Activated CD8-positive, alpha-beta memory T cell treated with anti-CD3 and anti-CD28 coated beads for 48 hours (primary cell): ENCODE measurements at places on chromosomes 4 and X.

DNA sequence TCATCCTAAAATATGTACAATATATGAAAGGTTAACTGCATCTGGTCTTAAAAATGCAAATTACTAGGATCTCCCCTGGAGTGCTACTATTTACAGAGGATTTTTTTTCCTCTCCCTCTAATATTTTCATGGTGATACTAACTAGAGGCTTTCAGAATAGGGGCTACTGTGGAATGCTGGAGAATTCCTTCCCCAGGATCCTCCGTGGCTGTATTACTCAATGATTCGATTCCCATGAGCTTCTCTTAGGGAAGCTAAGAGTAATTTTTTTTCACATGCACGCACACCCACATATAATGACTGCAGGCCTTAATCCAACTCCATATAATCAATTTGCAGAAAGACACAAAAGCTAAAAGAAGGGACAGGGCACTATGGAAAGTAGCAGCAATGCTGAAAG, 184.7 kb downstream of the ARHGAP6 start:
- no peak for DNase-seq

- no peak for DNase-seq
These were observed 31.2 kb downstream of the CCNI start for GRCh38 chr4:77044461-77045150.

DNA sequence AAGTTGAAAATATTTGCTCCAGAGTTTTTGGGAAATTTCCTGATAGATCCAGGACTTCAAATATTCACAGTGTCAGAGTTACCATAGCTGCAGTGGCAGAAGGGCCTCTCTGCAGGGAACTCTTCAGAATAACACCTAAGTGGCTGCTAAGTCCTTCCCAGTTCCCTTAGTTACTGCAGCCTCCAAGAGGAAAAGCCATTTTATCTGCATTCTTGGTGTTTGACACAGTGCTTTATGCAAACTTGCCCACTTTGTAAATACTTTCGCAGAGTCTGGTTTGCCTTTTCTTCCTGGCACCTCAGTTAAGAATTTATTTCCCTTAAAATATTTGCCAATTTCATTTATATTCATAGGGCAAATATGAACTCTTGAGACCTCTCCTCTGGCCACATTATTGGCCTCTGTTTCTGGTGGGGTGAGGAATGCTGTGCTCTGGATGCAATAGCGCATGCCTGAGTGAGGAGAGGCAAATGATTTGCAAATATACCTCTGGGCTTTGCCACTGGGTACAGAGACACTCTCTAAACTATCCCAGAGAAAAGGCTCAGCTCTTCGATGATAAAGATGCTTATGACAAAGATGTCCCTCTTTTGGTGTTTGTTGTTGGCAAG, 566.3 kb upstream of the NR3C2 start:
- DNase-seq, result no peak

DNA sequence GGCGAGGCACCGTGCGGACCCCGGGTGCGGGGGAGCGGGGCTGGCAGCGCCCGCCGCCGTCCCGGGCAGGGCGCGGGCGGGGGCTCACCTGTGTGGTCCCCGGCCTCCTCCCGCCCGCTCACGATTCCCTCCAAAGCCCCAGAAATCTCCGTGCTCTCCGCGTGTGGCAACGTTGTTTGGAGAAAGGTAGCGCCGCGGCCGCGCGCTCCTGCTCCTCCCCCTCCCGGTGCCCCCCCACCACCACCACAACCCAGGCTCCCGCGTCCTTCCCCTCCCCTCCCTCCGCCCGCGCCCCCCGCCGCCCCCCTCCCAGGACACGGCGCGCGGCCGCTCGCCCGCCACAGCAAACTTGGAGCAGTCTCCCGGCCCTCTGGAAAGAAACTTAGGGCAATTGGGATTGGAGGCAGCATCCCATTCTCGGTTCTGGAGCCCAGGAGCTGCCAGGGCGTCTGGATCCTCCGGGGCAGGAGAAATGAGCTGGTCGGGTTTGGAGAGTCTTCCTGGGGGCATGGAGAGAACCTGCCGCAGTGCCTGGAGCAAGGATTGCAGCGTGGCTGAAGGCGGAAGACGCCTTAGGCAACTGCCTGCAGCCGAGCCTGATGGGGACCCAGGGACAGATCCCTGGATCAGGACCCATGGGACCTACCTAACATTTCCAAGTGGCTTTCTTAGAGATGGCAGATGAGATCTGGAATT, 855 bp downstream of the KLF3 start:
- no peak for DNase-seq

DNA sequence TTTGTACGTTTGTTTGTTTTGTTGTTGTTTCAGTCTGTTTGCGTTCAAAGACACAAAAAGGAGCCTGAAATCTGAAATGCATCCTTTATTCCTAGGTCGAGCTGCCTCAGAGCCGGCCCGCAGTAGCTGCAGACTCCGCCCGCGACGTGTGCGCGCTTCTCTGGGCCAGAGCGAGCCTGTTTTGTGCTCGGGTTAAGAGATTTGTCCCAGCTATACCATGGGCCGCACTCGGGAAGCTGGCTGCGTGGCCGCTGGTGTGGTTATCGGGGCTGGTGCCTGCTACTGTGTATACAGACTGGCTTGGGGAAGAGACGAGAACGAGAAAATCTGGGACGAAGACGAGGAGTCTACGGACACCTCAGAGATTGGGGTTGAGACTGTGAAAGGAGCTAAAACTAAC, 2.4 kb downstream of the ARMCX1 start:
- DNase-seq, result no peak

DNA sequence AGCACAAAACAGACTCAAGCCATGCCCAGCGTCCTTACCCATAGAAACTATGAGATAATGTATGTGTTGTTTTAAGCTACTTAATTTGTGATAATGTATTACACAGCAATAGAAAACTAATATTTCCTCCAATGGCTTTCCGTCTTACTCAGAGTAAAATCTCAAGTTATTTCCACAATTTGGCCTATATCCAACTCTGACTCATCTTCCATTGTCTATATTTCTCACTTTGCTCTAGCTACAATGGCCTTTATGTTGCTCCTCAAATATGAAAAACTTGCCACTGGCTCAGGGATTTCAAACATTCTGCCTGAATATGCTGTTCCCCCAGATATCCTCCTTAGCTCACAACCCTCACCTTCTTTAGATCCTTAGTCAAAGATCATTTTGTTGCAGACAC, 31.6 kb downstream of the IQCM start:
- no peak for DNase-seq

DNA sequence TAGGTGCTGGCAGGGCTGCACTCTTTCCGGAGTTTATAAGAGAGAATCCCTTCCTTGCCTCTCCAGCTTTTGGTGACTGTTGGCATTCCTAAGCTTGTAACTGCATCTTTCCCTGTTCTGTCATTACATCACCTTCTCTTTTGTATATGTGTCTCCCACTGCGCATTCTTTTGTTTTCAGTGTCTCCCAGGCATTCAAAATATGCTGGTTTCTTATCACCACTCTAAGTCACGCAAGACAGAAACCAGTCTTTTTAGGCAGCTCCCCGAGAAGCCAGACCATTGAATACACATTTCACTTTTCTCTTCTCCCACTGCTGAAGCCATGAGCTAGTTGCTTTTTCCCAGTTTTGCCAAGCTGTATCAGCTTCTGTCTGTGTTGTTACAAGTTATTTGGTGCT, 71.0 kb downstream of the LAS1L start:
- DNase-seq, result no peak

DNA sequence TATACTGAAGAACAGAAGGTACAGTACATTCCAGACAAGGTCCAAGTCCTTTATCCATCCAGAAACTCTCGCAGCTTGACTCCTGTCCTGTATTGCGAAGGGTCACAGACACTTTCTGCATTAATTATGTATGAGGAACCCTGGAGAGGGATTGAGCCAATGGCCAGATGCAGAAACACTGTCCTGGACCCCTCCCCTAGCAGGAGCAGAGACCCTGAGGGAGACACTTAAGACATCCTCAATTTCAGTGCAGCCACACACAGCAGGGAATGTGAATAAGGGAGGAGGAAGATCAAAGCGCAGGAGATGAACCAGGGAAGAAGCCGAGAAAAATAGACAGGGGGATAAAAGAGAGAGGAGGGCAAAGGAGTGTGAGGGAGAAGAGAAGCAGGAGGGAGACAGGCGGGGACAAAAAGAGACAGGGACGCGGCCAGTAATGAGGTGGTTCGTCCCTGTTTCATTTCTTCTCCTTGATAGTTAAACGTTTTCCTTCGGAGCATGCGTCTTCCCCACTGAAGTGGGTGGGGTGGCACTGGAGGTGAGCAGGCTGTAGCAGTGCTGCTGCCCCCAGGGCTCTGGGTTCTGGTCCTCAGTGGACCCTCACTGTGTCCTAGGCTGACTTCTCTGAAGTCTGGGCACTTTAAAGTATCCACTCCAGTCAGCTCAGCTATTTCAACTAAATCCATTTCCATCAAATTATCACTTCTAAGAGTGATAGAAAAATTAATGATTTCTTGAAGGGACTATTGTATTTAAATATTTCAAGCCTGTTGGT, 356.4 kb upstream of the NOCT start:
- no peak for DNase-seq

- DNase-seq, result no peak
These were observed 20.8 kb upstream of the TMEM128 start for GRCh38 chr4:4268776-4269175.

DNA sequence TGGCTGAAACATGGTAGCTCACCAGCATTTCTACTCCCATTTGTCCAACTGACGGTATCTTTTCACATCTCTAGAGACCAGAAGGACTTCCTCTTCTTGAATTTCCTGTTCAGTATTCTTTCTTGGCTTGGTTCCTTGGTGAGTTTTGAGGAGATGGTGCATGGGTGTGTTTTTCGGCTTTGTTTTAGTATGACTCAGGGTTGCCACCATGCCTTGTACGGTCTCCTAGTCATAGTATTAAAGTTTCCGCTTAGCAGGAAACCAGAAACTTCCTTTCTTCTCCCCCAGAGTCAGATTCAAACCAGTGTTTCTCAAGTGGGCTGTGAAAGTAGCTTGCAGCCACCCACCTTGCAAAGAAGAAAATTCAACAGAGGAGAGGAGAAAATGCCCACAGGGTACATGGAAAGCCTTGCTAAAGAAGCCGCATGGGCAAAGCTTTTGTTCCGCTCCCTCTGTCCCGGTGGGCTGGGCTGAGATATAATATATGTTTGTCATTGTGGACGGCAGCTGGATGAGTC, 5.7 kb downstream of the CD99 start:
- DNase-seq, result no peak

- no peak for DNase-seq
These were observed 15.5 kb upstream of the ASIC5 start for GRCh38 chr4:155881555-155881954.

GRCh38 chr4:97525236-97525635, 618.0 kb downstream of the STPG2 start:
- DNase-seq, result no peak

GRCh38 chrX:153474718-153475117, 4.3 kb upstream of the HAUS7 start:
- no peak for DNase-seq

DNA sequence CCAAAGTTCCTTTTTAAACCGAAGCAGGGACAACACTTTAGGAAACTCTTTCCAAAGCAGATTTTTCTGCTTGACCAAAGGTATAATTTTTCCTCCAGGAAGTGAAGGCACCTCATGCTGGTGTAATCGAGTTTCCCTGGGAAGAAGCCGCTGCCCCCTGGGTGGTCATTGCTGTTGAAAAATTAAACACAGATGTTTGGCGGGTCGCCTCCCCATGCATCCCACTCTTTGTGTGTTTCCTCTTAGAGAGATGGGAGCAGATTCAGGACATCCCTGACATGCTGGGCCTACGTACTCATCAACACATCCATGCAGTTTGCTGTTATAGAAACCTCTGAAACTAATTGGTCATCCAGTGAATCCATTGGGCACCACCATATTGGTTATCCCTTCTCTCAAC, 179.2 kb upstream of the HCCS start:
- no peak for DNase-seq

GRCh38 chr4:184896868-184897715, 71.3 kb upstream of the ACSL1 start:
- no peak for DNase-seq

- DNase-seq, result no peak
These were observed 24.3 kb upstream of the GPRIN3 start for GRCh38 chr4:89331686-89332544.

GRCh38 chr4:118398226-118399090, 45.7 kb upstream of the PRSS12 start:
- no peak for DNase-seq

GRCh38 chr4:69760455-69760854, at the start of gene SULT1B1:
SULT1B1 (minus strand) TSS chr4:69760620; CDS start chr4:69755217, 5,403 bp downstream.
- DNase-seq, result no peak

GRCh38 chr4:92261256-92261655, 42.5 kb upstream of the GRID2 start:
- no peak for DNase-seq

GRCh38 chrX:28016823-28017222, 35.6 kb upstream of the DCAF8L1 start:
- DNase-seq, result no peak

GRCh38 chr4:1767770-1768366, 25.2 kb upstream of the FGFR3 start:
- DNase-seq, result no peak

GRCh38 chr4:2042204-2042946, 16.8 kb upstream of the NAT8L start:
- no peak for DNase-seq

DNA sequence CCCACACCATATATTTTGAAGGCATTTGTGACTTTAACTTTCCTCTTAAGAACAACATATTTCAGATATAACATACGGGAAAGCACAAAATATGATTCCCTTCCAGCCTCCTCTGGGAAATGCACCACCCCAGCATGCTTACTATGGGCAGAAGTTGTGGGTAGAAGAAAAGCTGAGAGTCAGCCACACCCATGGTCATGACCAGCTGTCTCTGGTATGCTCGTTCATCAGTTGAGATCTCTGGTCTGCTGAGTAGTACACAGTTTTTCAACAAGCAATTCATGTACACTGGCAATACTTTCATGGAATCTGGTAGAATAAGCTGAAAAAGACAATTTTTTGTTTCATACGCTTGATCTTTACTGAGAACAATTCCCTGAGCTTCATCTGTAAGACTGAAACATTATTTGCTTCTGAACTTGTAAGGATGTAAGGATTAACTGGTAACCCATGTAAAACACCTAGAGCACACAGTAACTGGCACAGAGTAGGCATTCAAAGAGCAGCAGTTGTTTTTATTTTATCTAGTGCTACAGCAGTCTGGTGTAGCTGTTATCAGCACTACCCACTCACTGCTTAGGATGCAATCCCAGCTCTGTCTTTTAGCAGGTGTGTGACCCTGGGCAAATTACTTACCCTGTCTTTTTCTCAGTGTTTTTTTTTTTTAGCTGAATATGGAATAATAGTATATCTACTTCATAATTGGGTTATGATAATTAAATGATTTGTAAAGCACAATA, 47.6 kb downstream of the METTL14 start:
- no peak for DNase-seq

DNA sequence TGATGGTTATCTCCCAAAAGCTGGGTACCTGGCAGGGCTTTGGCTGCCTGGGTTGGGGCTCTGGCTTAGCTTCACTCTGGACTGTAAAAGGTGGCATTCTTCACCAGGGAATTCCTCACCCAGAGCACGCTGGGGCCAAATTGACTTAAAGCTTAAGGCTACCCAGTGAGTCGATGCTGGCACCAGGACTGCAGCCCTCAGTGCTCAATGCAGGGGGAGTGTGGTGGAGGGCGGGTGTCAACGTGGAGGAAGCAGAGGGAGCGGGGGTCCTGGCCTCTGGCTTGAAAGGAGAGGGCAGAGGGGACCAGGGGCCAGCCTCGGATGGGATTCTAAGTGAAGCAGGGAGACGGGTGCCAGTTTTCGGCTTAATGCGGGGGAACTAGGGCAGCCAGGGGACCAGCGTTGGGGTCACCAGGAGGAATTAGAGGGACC, 446 bp upstream of the FAM50A start:
- DNase-seq, result no peak
